ENCODE measurements at places on chromosomes 4 and X. TPM values are rescaled to one million over a fixed set of nuclear protein-coding genes. Genes with fewer than 3 reads are reported as not detected.

- DNase-seq, result no peak
These were observed 283.3 kb upstream of the DKK2 start for GRCh38 chr4:107319386-107319785.

GRCh38 chr4:153117554-153117953, 86.7 kb upstream of the TRIM2 start:
- DNase-seq, result no peak

DNA sequence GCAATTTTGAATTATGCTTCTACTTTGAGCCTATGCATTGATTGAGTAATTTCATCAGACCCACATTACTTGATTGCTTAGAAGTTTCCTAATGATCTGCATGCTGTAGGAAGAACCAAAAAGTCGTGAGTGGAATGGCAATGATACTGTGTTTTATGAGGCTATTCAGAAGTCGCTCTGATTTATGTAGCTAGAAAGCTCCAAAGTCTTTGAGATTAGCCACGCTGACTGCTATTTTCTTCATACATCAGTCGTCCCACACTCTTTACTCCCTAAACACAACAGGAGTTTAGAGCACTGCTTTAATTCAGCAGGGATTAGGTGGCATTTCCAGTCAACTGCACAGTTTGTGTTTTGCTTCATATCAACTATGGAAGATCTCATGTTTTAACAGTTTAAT, 4.1 kb downstream of the GRID2 start:
- DNase-seq, result no peak

- no peak for DNase-seq
These were observed 162.5 kb upstream of the CASK start for GRCh38 chrX:42085836-42086235.

FLNA gene
- 477 TPM for total RNA-seq

ZBTB33 gene
- total RNA-seq, result 4.9 TPM

GC gene
- not detected for total RNA-seq

All from Peyer's patch (tissue), 4 donors.